Renal cortical epithelial cell (primary cell): ENCODE measurements at places on chromosomes 3 and 15.
A peak's percentile ranks its signal among the peaks of the same experiment; 100 is the strongest.

GRCh38 chr15:33095641-33096040, 98.9 kb downstream of the FMN1 start:
- no peak for DNase-seq

DNA sequence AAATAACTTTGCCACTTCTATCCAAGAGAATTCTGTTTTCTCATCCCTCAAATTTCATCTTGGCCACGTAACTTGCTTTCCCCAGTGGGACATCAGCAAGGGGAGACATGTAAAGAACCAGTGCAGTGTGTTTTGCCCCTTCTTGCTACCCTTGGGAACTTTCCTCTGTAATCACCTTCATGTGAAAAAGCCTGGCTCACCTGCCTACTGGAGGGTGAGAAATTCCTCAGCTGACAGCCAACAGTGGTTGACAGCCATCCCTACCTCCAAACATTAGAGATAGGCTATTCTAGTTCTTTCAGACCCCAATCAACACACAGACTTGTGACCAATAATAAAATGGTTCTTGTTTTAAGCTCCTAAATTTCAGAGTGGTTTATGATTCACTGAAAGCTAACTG, 333.9 kb upstream of the TBC1D5 start:
- no peak for DNase-seq

- DNase-seq = peak; percentile 58
Measured at GRCh38 chr3:194691481-194692283, 6.0 kb downstream of the FAM43A start.

DNA sequence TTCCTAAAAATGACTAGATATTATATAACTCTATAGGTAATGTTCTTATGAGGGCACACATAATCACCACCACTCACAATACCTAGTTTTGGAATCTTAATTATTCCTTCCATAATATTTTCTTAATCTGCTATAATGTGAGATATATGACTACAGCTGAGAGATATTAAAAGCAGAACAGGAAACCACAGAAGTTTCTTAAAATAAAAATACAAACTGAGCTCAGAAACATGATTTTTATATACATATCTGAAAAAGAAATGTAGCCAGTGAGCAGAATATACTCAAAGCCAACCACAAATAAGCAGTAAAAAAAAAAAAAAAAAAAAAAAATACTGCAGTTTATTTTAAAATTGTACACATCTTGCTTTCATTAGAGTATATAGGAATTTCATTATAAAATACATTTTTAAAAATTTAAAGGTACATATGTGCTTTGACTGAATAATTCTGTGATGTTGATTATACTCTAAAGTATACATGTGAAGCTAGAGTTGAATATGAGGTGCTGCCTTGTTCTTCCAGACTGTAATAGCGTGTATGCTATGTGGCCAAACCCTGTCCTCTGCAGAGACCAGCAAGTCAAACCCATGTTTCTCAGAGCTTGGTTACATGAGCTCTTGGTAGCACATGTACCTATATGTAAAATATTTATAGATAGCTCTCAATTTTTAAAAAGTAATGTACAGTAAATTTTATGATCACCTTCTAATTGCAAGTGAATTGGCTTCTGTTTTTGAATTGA, 175.0 kb downstream of the UBE2E2 start:
- no peak for DNase-seq

DNA sequence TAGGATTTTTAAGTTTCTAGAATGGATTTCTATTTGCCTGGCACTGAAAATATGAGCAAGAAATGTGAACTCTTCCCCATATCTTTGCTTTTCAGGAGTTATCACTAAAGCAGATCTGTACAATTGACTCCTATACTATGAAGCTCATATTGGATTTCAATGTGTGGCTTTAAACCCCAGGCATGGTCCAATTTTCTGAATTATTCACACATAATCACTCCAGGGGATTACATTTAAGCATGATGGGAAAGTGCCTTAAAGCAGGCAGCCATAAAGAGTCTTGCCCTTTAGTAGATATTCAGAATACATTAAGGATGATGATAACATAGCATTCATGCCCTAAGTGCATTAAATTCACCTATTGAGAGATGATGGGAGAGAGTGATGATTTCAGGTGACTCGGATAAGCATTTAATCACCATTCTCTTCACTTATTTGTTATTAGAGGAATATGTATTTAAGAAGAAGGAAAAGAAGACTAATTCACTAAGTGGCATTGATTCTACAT, 331.8 kb upstream of the ROBO1 start:
- DNase-seq = no peak

GRCh38 chr3:182445576-182445975, 347.7 kb upstream of the ATP11B start:
- no peak for DNase-seq
